Dermis blood vessel endothelial cell (primary cell): ENCODE measurements at places on chromosomes 12 and 14. TPM values are rescaled to one million over a fixed set of nuclear protein-coding genes. Genes with fewer than 3 reads are reported as not detected.

Gene KCNC2
- total RNA-seq, result not detected in 2 replicates

Gene VPS37B
- total RNA-seq, result 19.6 and 21.2 TPM in 2 replicates

Gene GALNT9
- 0.14 and 0.17 TPM in 2 replicates for total RNA-seq

Gene PSMB11
- total RNA-seq, result not detected in 2 replicates

Gene CMA1
- not detected in 2 replicates for total RNA-seq

Gene FAM181A
- not detected in 2 replicates for total RNA-seq

Gene AQP6
- total RNA-seq, result 0.05 TPM in 1 of 2 replicates, not detected in the other
